RCC 7860 (cell line): ENCODE measurements at places on chromosomes 7 and 10.

GRCh38 chr7:117766913-117767312, 106.3 kb downstream of the CTTNBP2 start:
- DNase-seq, result no peak

- no peak for DNase-seq
Measured at GRCh38 chr10:99920901-99921300, 88.8 kb downstream of the DNMBP start.

GRCh38 chr7:35967366-35968139, 166.7 kb downstream of the SEPTIN7 start:
- no peak for DNase-seq

GRCh38 chr10:90269699-90270098, 568.3 kb downstream of the KIF20B start:
- no peak for DNase-seq

DNA sequence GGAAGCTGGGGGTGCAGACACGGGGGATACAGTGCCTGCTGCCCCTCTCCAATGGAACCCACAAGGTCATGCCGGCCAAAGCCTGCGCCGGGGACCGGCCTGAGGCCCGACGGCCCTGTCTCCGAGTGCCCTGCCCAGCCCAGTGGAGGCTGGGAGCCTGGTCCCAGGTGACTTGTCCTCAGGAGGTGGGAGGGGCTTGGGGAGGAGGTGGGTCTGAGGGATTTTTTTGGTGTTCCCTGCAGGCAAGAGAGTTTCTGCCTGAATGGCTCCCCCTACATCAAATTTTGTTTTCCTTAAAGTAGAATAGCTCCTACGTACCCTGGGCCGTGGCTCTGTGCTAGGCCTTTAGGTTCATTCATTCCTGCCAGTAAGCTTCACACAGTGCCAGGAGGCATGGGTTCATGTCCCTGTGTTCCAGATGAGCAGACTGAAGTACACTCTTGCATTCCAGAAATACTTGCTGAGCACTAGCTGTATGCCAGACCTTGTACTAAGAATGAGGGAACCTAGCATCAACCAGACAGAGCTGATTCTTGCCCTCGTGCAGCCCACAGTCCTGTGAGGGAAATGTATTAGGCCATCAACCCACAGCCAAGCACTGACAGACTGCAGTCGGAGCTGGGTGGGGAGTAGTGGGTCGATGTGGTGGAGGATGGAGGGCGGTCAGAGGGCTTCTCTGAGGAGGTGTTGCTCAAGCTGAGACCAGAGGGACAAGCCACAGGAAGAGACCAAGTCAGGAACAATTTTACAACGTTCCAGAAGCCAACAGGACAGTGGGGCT, 31.1 kb downstream of the TBATA start:
- DNase-seq, result no peak

DNA sequence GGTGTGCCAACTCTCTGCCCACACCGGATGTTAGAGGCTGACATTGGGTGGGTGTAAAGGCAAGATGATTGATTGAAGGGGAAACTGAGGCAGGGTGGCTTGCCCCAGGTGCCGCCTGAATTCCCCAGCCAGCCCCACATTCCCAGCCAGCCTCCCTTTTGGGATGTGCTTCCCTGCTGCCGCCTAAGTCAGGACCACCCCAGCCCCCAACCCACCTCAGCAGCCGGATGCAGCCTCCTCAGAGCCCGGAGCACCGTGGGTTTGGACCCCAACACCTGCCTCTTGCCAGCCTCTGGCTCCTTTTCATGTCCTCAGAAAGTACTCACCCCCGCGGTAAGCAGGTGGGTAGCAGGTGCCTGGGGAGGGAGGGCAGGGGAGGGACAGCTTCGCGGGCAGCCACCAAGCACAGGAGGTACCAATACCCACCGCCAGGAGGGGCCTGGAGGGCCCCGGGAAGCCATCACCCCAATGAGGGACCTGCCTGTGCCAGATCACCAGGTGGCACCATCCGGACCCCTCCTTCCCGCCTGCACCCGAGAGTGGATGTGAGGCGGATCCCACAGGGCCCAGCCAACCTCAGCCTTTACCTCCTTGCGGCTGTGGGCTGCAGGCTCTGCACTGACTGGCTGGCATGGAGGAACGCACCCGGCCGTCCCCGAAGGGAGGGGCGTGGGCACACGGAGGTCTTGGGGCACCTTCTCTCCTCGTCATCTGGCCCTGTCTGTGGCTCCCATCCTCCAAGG, 60.5 kb downstream of the PWWP2B start:
- no peak for DNase-seq

DNA sequence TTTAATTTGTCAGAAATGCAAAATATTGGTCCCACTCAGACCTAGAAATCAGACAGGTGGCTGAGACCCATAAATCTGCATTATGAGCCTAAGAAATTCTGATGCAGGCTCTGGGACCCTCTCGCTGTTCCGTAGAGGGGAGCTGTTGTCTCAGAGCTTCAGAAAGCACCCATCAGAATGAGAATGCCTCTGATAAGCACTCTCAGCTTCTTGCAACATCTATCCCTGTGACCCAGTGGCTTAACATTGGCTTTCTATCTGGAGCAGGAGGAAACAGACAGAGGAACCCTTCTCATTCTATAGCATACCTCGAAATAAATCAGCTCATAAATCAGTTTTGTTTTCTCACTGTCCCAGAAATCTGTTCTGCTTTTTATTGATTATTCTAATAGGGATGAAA, 184.6 kb upstream of the SP4 start:
- DNase-seq, result no peak
